Epithelial cell of prostate (primary cell): ENCODE measurements at places on chromosomes 2 and 18.

DNA sequence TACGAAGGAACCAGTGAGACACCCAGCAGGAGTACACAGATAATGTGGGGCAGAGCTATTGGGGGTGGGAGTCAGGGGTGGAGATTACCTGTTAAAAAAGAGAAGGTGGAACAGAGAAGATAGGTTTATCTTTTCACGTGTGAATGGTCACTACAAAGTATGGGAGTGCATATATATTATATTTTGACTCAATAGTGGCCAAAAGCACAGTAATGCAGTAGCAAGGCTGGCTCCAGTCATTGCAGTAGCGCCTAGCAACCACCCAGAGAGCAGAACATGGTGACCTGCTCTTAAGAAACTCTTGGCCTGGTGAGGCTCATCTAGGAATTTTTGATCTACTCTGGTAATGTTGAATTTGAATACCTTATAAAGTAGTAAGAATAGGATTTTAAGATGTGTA, 1.0 kb downstream of the IMPACT start:
- DNase-seq, result no peak

GRCh38 chr2:23065936-23066335, 319.0 kb upstream of the KLHL29 start:
- DNase-seq, result no peak

DNA sequence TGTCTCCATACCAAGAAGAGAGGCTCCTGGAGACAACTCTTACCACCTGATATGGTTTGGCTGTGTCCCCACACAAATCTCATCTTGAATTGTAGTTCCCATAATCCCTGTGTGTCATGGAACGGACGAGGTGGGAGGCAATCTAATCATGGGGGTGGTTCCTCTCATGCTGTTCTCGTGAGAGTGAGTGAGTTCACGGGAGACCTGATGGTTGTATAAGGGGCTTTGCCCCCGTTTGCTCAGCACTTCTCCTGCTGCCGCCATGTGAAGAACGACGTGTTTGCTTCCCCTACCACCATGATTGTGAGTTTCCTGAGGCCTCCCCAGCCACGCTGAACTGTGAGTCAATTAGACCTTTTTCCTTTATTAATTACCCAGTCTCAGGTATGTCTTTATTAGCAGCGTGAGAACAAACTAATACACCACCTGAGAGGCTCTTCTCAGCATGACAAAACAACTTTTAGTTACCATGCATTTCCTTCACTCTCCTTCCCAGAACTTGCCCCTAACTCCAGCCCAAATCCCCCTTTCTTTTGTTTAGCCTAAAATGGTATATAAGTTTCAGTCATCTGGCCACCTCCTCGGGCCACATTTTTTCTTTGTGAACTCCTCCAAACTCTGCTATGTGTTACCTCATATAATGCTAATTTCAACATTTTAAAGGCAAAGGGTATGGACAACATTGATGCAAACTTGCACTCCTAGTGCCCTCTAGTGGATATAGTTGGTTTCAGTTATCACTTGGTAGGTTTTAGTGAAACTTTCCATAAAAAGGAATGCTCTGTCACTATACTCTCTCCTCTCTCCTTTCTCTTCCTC, 58.6 kb upstream of the SLC25A52 start:
- DNase-seq, result no peak

DNA sequence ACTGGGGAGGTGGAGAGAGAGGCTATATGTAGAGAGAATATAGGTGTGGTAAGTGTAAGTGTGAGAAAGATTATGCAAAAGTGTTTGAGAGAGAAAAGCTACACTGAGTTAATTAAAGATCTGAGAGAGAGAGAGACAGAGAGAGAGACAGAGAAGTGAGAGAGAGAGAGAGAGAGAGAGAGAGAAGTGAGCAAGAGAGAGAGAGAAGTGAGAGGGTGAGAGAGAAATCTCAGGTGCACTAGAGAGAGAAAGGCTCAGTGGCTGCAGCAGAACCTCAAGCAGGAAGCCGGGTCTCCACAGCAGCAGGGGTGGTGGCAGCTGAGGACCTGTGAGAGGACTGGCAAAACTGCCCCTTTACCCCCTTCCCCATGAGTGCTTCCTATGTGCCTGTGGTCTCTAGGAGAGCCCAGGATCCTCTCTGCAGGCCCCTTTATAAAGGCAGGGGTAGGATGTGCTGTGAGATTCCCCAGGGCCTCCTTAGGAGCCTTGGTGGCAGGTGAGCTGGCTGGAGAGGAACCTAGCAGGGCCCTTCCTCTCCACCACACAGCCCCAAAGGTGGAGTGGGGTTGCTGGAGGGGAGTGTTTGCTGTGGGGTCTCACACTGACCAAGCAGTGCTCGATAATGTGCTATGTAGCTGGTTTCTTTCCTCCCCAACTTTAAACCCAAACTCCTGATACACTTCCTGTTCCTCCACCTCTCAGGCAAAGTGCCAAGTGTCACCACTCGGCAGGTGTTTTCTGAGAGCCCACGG, 52.6 kb downstream of the SLC4A5 start:
- DNase-seq, result no peak

DNA sequence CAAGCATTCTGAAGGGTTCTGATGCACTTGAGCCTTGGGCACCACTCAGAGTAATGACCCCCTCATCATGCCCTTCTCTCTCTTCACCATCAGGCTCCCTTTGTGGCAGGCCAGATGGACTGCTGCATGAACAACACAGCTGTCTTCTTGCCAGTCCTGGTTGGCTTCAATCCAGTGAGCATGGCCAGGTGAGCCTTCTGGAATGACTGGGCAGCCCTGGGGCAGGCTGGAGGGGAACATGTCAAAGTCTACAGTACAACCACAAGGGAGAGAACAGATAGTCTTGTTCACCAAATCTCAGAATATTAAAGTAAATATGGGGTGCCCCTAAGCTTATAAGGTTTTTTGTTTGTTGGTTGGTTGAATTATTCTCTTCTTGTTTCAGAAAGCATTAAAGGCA, 4.4 kb downstream of the GCKR start:
- peak; percentile 22 for DNase-seq

GRCh38 chr2:235841863-235842262, 326.3 kb downstream of the GBX2 start:
- no peak for DNase-seq

DNA sequence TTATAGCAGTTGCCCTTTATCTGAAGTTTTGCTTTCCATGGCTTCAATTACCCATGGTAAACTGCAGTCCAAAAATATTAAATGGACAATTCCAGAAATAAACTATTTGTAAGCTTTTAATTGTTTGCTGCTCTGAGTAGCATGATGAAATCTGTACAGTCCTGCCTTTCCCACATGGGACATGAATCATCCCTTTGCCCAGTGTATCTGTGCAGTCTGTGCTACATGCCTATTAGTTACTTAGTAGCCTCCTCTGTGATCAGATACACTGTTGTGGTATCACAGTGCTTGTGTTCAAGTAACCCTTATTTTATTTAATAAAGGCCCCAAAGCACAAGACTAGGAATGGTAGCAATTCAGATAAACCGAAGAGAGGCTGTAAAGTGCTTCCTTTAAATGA, 810.6 kb upstream of the PIK3C3 start:
- no peak for DNase-seq

DNA sequence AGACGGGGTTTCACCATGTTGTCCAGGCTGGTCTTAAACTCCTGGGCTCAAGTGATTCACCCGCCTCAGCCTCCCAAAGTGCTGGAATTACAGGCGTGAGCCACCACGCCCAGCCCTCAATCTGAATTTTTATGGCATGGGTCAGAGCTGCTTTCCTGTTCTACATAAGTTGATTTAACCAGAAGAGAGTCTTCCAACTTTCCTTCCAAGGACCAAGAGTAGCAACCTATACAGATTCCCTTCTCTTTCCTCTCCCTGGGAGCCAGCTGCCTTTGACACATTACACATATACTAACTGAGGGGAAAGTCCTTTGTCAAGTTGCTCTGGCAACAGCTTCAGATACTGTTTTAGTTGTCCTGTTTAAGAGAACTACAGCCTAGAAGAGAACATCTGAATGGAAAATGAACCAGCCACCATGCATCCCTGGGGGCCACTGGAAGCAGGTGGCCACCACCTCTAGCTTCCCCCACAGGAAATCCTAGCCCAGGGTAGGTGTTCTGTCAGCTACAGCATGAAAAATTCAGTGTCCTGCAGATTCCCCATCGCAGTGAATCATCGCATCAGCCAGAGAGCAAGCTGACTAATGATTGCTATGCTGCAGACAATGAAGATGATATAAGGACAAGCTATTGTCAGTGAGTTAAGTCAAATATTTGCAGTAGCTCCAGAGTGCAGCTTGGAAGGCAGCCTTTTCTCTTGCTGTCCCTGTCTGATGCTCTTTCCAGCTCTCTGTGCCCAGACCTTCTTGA, 62.9 kb downstream of the POMC start:
- DNase-seq, result peak; percentile 52

- no peak for DNase-seq
Observed at GRCh38 chr18:42107691-42108450, 152.8 kb downstream of the PIK3C3 start.

GRCh38 chr2:180983468-180984242, 3.2 kb downstream of the UBE2E3 start:
- DNase-seq, result no peak

DNA sequence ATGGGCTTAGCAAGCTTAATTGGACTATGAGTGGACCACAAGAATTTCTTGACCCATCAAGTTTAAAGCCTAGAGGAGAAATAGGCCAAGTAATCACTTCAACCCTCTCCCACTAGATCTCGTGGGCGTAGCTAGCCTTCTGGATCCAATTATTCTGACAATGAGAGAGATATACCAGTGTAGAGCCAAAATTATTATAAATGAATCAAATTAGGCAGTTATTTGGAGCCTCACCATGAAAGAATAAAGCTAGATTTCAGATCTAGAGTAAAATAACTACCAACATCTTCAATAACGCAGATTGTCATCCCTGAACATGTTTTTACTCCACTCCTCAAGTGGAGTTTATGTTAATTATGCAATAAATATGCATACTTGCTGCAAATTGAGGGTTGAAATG, 143.9 kb upstream of the CDH20 start:
- no peak for DNase-seq

DNA sequence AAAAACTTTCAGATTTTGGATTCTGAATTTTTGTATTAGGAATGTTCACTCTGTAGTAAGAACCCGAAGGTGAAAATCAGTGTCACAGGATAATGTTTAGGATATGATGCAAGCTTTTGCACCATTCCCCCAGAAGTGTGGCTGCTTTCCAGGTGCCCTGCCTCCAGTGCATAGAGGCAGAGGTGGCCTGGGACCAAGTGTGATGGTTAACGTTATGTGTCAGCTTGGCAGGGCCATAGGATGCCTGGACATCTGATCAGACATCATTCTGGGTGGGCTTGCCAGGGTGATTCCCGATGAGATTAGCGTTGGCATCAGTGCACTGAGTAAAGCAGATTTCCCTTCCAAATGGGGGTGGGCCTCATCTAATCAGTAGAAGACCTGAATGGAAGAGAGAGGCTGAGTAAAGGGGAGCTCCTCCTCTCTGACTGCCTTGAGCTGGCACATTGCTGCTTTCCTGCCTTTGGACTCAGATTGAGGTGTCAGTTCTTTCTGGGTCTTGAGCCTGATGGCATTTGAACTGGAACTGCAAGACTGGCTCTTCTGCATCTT, 177.4 kb upstream of the HS6ST1 start:
- no peak for DNase-seq

DNA sequence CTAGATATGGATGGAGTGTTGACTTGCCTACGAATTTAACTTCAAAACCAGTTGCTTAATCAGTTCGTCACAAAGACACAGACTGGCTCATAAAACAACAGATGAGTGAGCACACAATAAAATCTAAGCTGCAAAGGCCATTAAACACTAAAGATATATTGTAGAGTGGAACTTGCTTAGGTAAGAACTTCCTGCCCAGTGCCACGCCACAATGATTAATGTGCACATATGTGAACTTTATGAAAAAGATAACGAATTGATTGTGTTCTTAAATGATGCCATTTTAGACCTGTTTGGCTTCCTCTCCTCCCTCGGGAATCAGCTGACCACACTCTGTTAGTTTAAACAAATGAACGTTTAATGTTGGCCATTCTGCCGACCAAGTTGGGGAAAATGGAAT, 2031.3 kb upstream of the CELF4 start:
- DNase-seq, result peak; percentile 18

DNA sequence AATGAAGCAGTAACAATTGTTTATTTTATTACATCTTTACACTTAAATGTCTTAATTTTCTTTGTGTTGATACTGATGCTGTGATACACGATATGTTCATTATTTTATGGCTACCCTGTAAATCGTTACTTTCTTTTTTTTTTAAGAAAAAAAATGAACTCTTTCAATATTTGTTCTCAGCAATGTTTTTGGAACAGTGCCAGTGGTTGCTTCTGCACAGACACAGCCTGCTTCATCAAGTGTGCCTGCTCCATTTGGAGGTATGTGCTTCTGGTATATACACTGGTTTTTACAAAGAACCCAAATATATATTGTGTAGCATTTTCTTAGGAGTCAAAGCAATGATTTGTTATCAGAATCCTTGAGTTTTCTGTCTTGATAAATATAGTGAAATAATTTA, 62.2 kb upstream of the SCYGR2 start:
- DNase-seq, result no peak

DNA sequence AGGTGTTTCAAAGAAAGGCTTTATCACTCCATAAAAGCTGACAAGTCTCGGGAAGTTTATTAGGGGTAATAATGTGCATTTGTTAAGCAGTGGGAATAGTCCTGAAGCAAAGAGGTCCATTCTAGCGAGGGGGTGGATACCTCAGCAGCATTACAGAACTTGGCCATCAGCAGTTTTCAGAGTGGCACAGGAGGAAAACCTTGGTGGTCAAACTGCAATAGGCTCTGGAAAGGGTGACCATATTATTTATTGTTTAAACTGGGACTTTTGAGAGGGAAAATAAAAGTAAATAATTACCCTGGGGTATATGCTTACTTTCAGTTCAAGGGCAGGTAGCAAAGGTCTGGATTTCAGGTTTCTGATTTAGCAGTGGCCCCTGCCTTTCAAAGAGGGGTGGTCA, 115.5 kb upstream of the KLHL14 start:
- DNase-seq, result no peak

DNA sequence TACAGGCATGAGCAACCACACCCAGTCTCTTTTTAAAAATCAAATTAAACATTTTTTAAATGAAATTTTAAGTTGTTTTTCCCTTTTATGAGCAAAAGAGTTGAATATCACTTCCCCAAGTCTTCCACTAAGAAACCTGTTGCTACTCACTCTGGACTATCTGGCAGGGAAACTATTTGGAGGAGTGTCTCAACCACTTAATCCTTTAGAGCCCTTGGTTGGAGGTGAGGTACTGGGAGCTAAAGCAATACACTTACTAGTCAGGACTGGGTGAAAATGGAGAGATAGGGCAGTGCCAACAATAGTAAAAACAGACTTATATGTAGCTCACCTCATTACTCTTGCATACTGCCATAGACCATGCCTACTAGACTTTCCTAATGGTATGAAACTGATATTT, 135.5 kb downstream of the RND3 start:
- no peak for DNase-seq

- DNase-seq, result no peak
Observed at GRCh38 chr2:6492573-6492972, 373.1 kb downstream of the CMPK2 start.

- no peak for DNase-seq
Observed at GRCh38 chr18:987325-988186, 82.9 kb downstream of the ADCYAP1 start.

DNA sequence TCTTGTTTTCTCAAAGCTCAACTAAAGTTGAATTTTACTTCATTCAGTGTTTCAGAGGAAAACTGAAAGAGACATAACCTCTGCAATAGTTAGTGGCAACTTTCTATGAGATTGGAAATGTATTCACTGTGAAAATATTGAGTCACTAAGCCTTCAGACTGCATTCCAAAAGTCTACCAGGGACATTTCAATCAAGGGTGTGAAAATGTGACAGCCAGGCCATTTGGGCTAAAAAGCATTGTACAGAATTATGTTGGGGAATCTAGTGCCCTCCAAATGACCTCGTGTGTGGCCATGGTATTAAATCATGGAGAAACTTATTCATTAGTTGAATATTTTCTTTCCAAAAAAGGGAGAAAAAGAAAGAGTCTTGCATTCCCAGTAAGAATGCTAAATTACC, 251.9 kb downstream of the GRB14 start:
- DNase-seq, result no peak
